ENCODE measurements at places on chromosomes 16 and 17. TPM values are rescaled to one million over a fixed set of nuclear protein-coding genes. Genes with fewer than 3 reads are reported as not detected.

The KRT39 gene
- not detected for total RNA-seq

DNA sequence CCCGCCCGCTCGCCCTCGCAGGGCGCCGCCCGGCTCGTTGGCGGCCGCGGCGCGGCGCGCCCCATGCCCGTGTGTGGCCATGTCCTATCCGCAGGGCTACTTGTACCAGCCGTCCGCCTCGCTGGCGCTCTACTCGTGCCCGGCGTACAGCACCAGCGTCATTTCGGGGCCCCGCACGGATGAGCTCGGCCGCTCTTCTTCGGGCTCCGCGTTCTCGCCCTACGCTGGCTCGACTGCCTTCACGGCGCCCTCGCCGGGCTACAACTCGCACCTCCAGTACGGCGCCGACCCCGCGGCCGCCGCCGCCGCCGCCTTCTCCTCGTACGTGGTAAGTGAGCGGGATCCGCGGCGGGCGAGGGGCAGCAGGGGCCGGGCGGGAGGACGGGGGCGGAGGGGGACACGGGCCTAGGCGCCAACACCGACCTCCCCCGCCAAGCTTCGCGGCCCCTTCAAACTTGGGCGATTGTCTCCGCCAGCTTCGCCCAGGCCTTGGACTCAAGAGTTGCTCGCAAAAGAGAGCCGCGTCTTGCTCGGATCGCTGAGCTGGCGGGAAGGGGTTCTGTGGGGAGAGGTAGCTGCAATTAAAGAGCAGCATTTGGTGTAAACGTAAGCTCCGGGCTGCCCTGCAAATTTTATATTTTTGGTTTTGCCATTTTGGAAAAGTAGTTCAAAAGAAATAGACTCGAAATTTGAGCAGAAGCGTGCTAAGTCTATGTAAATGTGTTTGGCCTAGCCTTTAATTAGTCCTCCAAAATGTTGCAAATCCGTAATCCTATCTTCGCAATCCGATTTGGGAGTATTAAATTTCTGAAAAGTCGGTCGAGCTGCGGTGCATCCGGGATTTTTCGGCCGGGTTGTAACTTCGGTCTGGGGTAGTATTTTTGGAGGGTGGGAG is 702 bp downstream of the IRX5 start:
- no peak for DNase-seq

The SPATA22 gene
- 3.5 TPM for total RNA-seq

GRCh38 chr16:67608364-67608763 is 36.6 kb upstream of the CARMIL2 start:
- no peak for DNase-seq

The KRTAP2-1 gene
- total RNA-seq, result not detected

DNA sequence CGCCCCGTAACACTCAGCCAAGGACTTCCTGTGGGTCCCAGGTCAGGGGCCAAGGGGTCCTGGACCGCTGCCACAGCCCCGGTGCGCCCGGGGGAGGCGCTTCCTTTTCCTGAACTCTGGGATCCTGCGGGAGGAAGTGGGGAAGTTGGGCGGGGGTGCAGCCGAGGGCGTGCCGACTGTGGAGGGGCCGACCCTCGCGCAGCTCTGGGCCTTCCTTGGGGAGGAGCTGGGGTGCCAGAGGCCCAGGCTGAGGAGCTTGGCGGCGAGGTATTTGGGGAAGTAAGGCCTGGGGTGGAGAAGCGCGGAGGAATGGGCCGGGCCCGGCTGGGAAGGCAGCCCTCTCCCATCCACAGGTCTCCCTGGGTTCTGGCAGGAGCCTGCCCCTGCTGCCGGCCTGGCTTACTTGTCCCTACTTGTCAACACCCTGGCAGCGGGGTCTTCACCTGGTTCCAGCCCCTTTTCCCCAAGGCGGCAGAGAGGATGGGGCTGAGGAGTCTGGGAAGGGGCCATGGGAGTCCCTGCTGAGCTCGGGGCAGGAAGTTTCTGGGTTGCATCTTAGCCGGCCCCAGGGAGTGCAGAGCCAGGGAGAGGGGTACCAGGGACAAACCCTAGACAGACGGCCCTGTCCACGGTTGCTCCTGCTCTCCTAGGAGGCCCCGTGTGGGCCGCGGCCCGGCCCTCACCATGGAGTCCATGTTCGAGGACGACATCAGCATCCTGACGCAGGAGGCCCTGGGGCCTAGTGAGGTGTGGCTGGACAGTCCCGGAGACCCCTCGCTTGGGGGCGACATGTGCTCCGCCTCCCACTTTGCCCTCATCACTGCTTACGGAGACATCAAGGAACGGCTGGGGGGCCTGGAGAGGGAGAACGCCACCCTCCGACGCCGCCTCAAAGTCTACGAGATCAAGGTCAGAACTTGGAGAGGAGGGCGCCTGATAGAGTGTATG is 1.7 kb downstream of the TBKBP1 start:
- peak; percentile 30 for DNase-seq

The EVI2A gene
- 0.32 TPM for total RNA-seq

DNA sequence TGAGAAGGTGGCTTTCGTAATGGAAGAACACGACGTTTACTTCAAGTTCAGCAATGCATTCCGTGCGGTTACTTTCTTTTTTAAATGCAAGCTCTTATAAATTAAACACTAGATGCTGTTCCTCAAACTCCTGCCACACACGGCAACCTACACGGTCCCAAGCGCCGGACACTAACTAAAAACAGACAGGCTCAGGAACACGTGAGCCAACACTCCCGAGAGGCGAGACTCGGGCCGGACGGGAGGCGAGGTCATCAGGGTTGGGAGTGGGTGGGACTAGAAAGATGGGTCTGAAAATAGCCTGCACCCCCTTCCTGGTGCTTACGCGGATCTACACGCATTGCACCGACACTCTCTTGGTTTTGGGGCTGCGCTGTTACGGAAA is 6.4 kb downstream of the CLCN7 start:
- peak; percentile 16 for DNase-seq

GRCh38 chr17:36148559-36149295 is 27.7 kb downstream of the TBC1D3B start:
- DNase-seq, result peak; percentile 41

GRCh38 chr17:46822388-46822921 is 4.0 kb upstream of the WNT3 start:
- no peak for DNase-seq

GRCh38 chr17:72575542-72576233 is 454.9 kb downstream of the SOX9 start:
- no peak for DNase-seq

DNA sequence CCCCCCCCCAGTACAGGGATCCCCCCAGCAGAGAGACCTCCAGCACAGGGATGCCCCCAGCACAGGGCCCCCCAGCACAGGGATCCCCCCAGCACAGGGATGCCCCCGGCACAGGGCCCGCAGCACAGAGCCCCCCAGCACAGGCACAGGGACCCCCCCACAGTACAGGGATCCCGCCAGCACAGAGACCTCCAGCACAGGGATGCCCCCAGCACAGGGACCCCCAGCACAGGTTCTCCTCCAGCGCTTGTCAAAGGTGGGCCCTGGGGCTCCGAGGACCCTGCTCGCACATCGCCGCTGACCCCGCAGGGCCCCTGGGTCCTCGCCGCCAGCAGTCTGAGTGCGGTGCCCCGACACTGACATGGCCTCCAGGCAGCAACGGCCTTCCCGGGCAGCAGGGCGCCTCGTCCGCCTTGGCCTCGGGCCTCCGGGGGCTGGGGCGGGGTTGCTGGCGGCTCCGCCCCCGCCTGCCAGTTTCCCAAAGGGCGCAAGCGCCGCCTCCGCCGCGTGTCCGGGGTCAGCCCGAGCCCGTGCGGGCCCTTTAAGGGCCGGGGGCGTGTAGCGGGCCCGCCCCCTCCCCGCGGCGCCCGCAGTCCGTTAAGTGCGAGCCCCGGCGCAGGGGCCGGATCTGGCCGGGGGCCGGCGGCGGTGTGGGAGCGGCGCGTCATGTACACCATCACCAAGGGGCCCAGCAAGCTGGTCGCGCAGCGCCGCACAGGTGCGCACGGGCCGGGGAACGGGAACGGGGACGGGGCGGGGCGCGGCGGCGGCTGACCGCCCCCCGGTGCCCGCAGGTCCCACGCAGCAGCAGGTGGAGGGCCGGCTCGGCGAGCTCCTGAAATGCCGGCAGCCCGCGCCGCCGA is at the start of gene MCRIP2:
Gene MCRIP2 (plus strand): TSS at position 503 of the 863 bp plus-strand sequence. CDS start 164 bp downstream, at position 667.
- peak; percentile 81 for DNase-seq

DNA sequence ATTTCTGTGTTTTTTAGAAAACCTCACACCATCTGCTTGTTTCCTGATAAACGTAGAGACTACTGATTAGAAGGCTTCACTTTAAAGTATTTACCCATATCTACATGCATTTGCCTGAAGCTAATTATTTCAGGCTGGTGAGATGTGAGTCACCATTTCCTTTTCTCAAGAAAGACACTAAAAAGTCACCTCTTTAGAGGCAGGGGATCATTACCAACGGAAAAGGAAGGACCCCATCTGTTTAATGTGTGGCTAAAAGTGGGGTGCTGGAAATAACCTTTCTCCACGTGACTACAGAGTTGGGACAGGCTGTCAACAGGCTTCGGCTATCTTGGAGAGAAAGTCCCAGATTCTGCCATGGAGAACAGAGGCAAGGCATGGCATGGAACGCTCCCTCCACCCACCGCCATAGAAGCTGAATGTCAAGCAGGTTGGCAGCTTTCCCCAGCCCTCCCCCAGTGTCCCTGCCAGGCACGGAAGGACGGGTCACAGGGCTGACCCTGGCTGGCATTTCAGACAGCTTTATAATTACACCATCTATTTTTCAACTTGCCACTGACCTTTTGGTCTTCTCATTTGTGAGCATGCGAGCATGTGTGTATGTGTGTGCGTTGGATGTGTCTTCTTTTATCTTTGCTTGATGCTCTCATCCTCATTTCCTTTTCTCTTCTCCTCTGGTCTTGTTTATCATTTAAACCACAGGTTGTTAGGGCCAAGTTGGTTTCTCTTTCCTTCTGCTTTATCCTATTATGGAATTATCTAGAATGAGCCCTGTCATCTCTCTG is 157.0 kb downstream of the CPPED1 start:
- DNase-seq, result peak; percentile 42

DNA sequence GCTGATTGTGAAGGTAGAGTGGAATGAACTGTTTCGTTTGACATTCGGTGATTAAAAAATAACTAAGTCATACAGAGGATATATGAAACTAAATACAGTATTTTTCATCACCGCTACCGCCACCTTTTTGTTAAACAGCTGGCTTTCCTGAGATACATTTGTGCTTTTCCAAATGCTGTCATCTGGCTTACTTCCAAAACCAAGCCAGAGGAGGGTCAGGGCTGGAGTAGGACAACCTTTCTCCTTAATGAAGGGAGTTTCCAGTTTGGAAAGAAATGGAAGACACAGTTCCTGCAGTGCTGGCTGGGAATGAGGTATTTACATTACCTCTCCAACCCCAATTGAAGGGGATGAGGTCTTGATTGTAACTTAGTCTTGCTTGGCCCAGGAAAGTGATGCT is 3.2 kb downstream of the TNRC6C start:
- no peak for DNase-seq

- DNase-seq, result no peak
Observed at GRCh38 chr16:59601452-59601851, 867.3 kb upstream of the GOT2 start.

DNA sequence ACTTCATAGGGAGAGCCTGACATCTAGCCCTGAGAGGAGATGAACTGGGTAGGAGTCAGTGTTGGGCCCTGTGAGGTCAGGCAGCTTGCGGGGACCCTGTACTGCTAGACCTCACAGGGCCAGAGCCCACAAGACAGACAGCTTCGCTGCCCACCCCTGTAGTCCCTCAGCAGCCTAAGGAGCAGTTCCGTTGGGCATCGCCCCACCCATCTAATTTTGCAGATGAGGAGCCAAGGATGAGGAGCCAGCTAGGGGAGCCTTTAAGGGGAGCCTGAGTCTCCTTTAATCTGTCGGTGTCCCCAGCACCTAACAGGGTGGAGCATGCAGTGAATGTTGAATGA is 755 bp upstream of the TUFM start:
- no peak for DNase-seq

The TBX6 gene
- 0.32 TPM for total RNA-seq

- no peak for DNase-seq
Observed at GRCh38 chr17:78459696-78460095, 81.2 kb downstream of the PGS1 start.

The MLX gene
- total RNA-seq, result 31.2 TPM

DNA sequence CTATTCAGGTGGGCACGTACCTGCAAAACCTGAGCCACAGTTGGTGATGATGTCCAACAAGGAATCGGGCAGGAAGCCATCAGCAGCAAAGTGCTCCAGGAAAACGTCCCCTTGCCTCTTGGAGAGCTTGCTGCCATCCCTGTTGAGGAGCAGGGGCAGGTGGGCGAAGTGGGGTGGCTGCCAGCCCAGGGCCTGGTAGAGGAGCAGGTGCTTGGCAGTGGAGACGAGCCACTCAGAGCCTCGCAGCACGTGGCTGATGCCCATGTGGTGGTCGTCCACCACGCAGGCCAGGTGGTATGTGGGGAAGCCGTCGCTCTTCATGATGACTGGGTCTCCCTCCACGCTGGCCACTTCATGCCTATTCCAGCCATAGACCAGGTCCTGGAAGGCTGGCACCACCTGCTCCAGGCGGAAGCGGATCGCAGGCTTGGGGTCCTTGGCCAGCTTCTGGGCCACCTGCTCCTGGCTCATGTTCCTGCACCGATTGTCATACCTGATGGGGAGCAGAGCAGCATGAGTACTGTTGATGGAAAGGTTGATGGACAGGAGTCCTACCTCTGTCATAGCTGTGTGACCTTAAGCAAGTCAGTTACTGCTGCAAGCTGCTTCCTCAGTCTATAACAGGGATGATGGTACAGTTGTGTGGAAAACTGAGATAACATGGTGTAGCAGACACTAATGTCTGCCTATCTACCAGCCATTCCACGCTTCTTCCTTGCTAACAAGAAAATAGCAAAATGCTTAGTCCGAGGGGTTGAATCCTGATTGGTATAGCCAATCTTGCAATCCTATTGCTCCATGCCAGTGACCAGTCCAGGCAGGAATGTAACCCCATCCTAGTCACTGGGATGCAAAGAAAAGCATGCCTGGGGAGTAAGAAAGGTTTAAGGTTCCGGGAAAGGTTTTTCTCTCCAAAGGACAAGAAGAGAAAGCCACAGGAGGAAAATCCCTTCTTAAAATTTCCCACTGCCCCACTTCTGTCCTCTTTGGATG is 22.0 kb downstream of the EARS2 start:
- DNase-seq, result no peak

DNA sequence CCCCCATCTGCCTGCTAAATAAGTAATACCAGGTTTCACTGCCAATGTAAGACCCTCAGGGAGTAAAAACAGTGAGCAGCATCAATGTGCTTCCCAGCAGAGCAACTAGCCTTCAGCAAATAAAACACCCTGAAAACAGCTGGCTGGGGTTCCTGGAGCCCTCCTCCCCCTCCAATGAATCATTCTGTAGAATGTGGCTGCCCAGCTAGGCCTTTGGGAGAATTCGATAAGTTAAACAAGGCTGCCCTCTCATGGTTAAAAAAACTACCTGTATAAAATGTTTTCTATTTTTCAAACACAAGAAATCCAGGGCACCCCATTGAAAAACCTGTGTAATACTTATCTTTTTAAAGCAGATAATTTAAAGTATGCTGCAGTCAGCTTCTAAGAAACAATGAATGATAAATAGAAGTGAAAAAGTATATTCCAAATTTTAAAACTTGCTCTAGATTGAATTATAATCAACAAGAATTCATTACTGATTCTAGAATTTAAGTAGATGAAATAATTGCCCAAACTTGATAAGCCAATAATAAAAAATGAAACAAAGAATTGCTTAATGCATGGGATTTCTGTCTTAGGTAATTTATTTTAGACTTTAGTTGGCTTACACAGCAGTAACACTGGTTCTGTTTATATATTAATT is 9.4 kb upstream of the TOM1L1 start:
- DNase-seq, result peak; percentile 74

Measured in fibroblast of villous mesenchyme (primary cell).